Muscle of arm (tissue), 14 donors: ENCODE measurements at places on chromosomes 3 and 15. TPM values are rescaled to one million over a fixed set of nuclear protein-coding genes. Genes with fewer than 3 reads are reported as not detected.
A peak's percentile ranks its signal among the peaks of the same experiment; 100 is the strongest.

GRCh38 chr3:188624384-188624783 lies 470.4 kb downstream of the LPP start:
- DNase-seq = no peak

- DNase-seq = no peak
Measured at GRCh38 chr15:59516655-59517461, 78.9 kb downstream of the FAM81A start.

DNA sequence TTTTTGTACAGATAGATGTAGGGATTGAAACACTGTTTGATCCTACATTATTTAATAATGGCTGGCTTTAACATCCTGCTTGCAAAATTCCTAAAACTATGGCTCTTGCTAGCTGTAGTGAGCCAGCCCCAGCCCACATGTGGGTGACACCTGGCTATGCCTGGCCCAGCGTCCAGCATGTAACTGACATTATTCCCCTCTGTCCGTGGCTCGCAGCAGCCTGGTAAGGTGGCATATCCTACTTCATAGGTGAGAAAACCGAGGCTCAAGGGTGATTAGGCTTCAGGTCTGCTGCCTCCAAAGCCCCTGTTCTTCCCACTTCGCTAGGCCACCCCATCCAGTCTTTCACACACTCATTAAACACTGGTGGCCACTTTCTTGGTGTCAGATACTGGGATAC lies 1.6 kb downstream of the CALML4 start:
- no peak for DNase-seq

DNA sequence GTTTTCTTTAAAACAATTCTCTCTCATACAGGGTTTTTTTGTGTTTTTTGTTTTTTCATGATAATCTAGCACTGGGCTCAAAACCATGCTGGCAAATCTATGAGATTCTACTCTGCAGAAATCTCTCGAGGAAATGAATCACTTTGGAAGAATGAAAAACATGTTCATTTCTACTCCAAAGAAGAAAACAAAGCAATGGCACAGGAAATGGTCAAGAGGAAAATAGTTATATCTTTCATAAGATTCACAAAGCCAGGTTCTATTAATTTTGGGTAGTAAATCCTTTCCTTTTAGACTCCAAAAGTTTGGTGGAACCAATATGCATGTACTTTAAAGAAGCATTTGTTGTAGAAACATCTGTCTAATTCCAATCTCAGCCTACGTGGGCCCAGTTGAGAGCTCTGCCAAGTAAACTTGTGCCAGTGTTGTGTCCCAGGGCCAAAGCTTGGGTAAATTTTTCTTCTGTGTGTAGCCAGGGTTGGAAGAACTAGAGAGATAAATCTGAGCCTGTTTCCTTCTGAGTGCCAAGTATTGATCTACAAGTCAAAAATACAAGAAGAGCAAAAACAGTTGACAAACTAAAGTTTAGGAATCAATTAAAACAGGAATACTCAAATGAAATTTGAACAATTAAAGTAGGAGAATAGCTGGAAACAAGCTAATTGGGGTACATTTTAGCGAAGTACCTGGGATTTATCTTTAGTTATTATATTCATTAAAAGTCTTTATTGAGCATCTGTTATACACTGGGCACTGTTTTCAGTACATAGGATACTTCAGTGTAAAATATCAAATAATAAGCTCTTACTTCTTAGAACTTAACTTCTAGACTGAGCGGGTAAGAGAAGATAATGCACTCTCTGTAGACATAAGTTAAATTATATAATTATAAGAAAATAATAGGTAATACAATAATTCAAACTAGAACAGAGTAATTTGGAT lies 657.5 kb upstream of the NECTIN3 start:
- DNase-seq = peak; percentile 13

- no peak for DNase-seq
Measured at GRCh38 chr3:121834157-121834670, 646 bp downstream of the IQCB1 start.

DNA sequence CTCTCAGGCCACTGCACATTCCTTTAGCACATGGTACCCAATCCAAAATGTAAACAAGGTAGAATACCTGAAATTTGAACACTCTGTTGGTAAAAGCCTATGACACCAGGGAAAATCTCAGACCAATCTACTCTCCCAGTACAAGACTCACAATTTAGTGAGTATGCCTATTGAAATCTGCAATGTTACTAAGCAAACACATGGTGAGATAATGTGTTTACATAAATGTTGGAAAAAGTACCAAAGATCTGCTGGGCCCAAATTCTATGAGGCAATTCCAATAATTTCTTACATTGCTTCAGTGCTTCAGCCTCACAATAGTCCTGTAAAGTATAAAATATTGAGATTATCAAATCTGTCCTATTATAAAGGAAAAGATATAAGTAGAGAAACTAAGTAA lies 536.1 kb downstream of the PYDC2 start:
- no peak for DNase-seq

DNA sequence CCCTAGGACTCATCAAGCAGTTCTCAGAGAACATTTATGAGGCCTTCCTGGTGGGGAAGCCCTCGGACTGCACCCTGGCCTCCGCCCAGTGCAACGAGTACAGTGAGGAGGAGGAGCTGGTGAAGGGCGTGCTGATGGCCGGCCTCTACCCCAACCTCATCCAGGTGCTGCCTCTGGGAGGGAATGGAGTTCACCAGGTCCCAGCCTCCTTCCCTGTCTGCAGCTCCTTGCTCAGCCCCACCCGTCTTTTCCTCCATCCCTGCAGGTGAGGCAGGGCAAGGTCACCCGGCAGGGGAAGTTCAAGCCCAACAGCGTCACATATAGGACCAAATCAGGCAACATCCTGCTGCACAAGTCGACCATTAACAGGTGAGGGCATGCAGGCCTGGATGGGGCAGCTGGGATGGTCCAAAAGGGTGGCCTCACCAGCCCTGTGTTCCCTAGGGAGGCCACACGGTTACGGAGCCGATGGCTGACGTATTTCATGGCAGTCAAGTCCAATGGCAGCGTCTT lies 46.3 kb downstream of the DHX30 start:
- no peak for DNase-seq

DNA sequence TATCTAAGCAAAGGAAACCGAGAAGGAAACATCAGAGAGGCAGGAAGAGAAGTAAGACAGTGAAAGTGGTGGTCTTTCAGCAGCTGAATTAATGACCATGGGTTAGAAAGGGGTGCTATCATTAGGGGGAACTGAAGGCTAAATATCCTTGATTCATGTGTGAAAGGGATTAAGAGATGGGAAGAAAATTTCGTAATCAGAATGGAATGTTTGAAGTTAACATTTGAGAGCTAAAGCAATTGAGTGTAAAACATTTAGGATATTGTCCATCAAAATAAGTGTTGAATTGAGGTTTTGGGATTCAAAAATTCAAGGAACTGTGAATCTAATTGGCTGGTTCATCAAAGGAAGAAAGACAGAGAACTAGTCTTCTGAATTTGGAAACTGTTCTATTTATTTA lies 4.1 kb upstream of the ECT2 start:
- no peak for DNase-seq

- DNase-seq = no peak
Measured at GRCh38 chr15:39998511-39999077, 40.4 kb downstream of the SRP14 start.

GRCh38 chr3:10292505-10293419 lies at the start of gene GHRL:
TSS of gene GHRL (minus strand) at chr3:10292947. CDS start at chr3:10290180, 2,767 bp downstream.
- no peak for DNase-seq

DNA sequence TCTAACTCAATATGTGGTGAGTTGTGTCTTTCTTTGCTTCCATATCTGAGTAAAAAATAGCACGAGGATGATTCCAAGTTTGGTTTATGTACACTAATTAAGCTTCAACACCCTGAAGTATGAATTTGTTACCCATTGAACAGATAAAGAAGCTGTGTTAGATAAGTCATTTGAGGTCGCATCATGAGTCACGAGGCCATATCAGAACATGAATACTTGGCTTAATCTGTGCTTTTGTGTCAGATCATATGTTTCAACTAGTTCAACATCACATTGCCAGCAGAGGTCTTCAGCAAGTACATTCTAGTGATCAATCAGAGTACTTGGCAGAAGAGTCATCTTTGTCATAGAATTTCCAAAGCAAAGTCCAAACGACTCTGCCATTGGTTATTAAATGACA lies 26.3 kb upstream of the MITF start:
- DNase-seq = no peak

- DNase-seq = no peak
Measured at GRCh38 chr3:18250991-18251390, 174.1 kb downstream of the SATB1 start.

GRCh38 chr3:115120597-115120996 lies 26.5 kb downstream of the ZBTB20 start:
- no peak for DNase-seq

GRCh38 chr3:15102256-15102655 lies 3.3 kb upstream of the RBSN start:
- peak; percentile 39 for DNase-seq

DNA sequence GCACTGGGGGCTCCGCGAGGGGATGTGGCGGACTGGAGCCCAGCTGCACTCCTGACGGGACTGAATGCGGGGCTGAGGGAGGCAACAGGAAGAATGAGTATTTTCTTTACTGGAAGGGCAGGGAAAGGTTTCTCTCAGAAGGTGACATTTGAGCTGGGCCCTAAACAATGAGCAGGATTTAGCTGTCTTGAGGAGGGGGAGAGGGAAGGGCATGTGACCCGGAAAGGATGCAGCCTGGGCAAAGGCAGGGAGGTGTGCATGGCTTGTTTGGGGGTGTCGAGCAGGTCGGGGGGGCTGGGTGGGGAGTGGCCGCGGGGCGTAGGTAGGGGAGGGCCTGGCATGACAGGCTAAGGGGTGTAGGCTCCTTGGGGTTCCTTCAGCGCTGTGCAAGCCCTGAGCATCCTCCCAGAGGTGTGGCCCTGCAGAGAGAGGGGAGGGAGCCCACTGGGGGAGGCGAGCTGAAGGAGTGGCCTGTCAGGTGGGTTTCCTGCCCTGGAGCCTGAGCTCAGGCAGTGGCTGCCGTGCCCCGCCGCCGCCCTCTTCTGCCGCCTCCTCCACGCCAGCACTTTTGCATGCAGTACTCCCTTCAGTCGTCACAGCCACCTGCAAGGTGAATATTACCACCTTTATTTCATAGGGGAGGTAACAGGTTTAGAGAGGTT lies 17.2 kb upstream of the ANKDD1A start:
- no peak for DNase-seq

GRCh38 chr3:59515966-59516365 lies 466.1 kb upstream of the CFAP20DC start:
- DNase-seq = no peak

GRCh38 chr15:83446417-83446816 lies 724 bp upstream of the SH3GL3 start:
- no peak for DNase-seq

DNA sequence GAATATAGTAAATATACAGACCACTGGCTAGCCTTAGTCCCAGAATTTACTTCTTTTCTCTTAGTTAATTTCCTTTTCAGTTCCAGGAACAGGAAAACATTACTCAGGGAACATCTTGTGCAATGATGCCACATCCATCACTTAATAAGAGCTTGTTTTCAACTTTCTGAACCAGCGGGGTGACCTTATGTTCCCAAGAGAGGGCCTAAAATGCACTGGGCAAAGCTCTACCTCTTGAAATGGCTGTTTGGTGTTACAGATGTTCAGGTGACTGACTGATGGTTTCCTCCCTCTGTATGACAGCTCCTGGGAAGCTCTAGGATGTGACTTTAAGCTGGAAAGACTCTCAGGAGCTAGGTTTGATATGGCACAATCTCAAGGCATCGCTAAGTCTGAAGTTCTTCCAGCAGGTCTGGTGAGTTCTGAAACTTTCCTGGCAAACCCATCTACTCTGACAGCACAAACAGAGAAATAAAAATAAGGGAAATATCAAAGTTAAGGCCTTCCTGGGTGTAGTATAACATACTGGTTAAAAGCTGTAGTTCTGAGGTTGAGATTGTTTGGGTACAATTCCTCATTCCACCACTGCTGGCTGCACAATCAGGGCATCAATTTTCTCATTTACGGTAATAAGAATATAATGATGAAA lies 98.6 kb downstream of the ZIC1 start:
- no peak for DNase-seq

- peak; percentile 76 for DNase-seq
Measured at GRCh38 chr3:149575961-149576564, 81.8 kb downstream of the WWTR1 start.

- peak; percentile 69 for DNase-seq
Measured at GRCh38 chr3:149554826-149555225, 80.3 kb downstream of the TM4SF4 start.

DNA sequence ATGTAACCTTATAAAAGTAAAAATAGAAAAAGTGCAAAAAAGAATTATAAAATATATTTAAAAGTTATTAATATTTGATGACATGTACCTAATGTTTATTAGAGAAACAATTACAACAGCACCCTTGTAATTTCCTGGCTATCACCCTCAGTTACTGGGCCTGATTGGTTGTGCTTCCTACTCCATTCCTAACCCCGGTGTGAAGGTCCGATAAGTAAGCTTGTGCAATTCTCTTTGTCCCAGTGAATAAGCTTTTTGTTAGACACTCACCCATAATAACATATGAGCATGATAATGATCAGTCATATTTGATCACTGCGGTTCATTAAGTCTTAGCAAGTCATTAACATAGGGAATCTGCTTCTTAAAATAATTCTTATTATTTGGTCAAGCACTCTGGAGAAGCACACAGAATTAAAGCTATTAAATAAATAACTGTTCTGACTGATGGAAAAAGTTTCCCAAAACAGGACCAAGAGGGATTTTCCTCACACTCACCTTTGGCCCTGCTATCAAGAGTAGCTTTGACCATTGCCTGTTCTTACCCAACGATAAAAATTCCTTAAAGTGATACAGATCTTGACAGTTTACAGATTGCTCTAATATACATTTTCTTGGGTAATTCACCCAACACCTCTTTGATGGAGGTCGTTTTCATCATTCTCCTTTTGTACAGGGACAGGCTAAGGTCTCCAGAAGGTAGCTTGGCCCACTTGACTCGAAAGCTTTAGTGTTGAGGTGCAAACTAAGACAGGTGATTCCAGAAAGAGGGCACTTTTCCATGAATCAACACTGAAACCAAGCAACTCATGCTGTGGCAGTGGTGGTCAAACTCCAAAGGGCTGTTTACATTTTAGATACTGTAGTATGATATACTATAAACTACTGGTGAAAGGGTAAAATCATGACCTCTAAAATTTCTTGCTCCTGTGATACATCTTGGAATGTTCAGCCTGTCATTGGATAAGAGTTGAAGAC lies 543.0 kb upstream of the KCNMB2 start:
- no peak for DNase-seq

SNUPN gene
- polyA plus RNA-seq = 26.9 TPM

SNTN gene
- not detected for polyA plus RNA-seq

CDHR4 gene
- not detected for polyA plus RNA-seq

CA12 gene
- polyA plus RNA-seq = 0.90 TPM

SCN11A gene
- polyA plus RNA-seq = 3.7 TPM

SLC28A2 gene
- polyA plus RNA-seq = 0.19 TPM

UTS2B gene
- polyA plus RNA-seq = 0.12 TPM

CPN2 gene
- polyA plus RNA-seq = 0.32 TPM

UCN2 gene
- 0.25 TPM for polyA plus RNA-seq

GDPGP1 gene
- 3.0 TPM for polyA plus RNA-seq

TM4SF1 gene
- polyA plus RNA-seq = 56.0 TPM

CCR8 gene
- 0.19 TPM for polyA plus RNA-seq

CCDC9B gene
- 14.0 TPM for polyA plus RNA-seq

HAPLN3 gene
- 5.6 TPM for polyA plus RNA-seq

TNNC1 gene
- polyA plus RNA-seq = 611 TPM

MME gene
- polyA plus RNA-seq = 18.0 TPM

CGNL1 gene
- polyA plus RNA-seq = 8.8 TPM

CD86 gene
- polyA plus RNA-seq = 2.3 TPM

GADL1 gene
- polyA plus RNA-seq = 39.2 TPM

TEX9 gene
- polyA plus RNA-seq = 1.9 TPM

GRK7 gene
- not detected for polyA plus RNA-seq
